ENCODE measurements at places on chromosomes 6 and 20.

- no peak for DNase-seq
Measured at GRCh38 chr6:35052694-35053565, 88.2 kb downstream of the TCP11 start.

- no peak for DNase-seq
Measured at GRCh38 chr6:170096191-170096802, 194.6 kb downstream of the DLL1 start.

- DNase-seq = no peak
Measured at GRCh38 chr6:52324189-52324588, 37.8 kb upstream of the PAQR8 start.

DNA sequence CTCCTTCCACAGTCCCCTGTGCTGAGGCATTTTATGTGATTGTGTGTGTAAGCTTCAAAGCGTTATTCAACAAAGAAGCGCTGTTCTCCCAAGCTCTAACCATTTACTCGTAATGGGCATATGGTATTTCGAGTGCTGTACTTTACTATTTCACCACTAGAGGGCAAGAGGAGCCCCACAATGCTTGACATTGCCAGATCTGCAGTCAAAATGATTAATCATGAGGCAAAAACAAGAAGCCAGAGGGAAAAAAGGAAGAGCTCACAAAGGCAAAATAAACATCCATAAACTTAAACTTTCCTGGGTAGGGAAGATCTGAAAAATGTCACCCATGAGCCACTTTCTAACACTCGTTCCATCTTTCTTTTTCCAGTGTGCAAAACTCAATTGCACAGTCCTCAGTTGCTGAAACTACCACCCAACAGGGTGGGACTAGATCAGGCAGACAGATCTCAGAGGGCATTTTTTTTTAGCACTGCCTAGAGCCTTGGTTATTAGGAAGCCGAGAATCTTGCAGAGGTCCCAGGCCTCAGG lies 215.0 kb upstream of the PLCB4 start:
- DNase-seq = no peak

DNA sequence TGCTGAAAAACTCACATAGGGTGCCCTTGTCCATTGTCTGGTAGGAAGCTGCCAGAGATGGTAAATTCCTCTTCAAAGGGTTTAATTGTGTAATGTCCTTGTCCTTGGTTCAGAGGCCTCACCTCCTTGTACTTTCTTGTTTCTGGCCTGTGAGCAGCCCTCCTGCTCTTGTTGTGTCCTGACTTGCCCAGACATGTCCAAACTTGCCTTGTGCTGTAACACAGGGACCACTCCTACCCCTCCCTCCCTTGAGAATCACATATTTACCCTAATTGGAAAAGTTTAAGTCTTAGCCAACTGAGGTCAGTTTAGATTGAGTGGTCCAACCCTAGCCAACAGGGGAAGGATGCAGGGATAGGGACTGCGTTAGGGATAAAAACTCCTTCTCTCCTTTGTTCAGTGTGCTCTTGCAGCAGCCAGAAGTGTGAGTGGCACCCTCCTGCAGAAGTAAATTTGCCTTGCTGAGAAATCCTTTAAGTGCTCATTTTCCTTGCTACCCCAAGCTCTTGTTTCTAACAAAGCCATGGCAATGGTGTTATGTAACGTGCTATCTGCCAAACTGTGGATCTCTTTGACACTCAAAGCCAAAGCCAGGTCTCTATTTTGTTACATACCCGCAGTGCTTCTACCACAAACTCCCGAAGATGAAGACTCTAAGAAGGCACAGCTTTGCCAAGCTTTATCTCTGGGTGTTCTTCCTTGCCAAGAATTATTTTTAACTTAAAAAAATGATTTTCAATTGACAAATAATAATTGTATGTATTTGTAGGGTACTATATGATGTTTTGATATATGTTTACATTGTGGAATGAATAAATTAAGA lies 414.5 kb downstream of the ESR1 start:
- no peak for DNase-seq

- DNase-seq = no peak
Measured at GRCh38 chr6:132147530-132148011, 196.4 kb upstream of the CCN2 start.

GRCh38 chr6:8642131-8642530 lies 206.8 kb upstream of the SLC35B3 start:
- DNase-seq = no peak

- DNase-seq = no peak
Measured at GRCh38 chr20:35661908-35662307, 2.8 kb downstream of the CPNE1 start.

DNA sequence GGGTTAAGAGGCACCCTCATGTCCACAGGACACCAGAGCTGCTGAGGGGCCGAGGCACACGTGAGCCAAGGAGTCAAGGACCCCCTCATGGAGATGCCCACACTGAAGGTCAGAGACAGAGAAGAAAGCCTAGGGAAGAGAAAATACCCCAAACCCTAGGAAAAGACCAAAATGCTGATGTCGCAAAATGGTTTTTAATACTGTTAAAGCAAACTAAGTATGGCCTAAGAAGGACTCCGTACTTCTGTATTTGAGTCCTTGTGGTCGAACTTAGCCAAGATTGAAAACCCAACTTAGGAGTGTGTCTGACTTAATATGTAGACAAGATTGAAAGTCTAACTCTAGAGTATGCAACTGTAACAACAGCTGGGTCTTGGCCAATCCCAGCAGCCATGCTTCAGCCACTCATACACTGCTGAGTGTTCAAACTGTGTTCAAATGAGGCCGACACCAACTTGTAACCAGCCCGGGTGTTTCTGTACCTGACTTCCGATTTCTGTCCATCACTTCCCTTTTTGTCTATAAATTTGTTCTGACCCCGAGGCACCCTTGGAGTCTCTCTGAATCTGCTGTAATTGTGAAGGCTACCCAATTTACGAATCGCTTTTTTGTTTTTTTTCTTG lies 92.6 kb upstream of the AGPAT4 start:
- no peak for DNase-seq

DNA sequence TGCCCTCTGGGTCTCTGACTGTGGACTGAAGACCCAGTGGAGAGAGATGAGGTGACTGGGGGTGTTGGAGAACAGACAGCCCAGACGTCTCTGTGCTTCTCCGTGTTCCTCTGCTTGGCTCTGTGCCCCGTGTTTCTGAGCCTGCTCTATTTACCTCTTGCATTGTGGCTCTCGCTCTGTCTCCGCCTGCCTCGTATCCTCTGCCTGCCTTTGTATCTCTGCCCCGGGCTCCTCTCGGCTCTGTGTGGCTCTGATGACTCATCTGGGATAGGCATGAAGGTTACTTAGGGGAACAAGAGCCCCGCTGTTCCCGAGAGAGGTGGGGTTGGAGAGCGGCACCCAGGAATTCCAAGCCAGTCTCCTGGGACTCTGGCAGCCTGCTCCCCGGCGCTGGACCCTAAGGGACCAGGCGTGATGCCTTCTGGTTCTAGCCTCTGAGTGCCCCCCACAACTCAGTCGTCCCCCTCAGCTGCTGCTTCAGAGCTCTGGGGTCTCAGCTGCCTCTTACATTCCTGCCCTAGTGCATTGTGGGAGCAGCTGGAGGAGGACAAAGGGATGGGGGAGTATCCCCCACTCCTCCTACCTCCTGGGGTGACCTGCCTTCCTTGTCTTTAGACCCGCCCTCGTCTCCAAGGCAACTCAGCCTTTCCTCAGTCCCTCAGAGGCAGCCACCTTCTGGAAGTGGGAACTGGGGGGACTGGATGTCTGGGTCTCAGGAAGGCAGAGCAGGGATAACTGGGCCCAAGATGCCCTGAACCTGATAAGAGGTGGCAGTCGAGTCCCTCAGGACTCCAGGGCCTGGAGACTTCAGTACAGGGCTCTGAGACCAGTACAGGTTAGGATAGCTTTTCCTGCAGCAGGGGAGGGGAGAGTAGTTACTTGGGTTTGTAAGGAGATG lies 1.9 kb downstream of the DDR1 start:
- no peak for DNase-seq
